ENCODE measurements at places on chromosomes 3 and 15.

- no peak for DNase-seq
Measured at GRCh38 chr3:18372786-18373405, 52.2 kb downstream of the SATB1 start.

DNA sequence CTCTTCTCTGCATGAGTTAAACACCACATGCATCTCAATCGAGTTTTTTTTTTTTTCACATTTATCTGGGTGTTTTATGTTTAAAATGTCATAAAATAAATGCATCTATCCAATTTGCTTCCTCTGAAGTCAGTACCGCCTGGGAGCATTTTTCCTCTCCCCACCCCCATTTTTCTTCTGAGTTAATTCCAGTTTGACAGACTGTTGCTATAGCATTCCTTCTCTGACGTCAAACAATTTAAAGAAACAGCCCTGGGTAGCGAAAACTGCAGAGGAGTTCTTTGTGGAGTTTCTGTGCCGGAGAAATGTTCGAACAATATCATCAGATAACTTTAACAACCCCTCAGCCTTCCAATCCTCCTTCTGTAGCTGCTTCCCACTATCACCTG lies 900 bp upstream of the GNB4 start:
- peak; percentile 81 for DNase-seq

DNA sequence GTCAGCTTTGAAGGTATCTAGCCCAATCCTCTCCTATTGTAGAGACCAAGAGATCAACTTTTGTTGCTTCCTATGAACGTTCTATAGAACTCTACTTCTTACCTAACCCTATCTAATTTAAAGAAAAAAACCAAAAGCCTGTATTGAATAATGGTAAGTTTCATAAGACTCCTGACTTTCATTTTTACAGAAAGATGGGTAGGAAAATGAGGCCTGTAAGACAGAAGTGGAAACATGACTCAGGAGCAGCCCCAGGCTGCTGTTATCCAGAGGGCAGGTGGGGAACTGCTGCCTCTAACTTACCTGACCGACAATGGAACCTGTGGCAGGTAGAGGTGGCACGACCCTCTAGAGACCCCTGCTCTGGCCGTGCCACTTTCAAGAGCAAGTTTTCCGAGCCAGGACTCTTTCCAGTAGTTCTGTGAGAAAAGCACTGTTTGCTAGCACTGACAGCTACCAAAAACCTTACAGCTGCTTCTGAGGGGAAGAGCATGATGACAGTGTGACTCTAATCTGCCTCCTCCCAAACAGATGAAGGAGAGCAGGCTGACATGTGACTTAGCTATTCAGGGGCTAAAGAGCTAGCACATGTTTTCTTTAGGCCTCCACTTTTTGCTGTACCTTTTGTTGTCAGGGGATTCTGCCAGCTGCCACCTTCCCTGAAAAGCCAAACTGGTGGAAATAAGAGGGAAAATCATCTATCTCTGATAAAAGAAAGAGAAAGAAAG lies 17.5 kb downstream of the POPDC2 start:
- peak; percentile 54 for DNase-seq

DNA sequence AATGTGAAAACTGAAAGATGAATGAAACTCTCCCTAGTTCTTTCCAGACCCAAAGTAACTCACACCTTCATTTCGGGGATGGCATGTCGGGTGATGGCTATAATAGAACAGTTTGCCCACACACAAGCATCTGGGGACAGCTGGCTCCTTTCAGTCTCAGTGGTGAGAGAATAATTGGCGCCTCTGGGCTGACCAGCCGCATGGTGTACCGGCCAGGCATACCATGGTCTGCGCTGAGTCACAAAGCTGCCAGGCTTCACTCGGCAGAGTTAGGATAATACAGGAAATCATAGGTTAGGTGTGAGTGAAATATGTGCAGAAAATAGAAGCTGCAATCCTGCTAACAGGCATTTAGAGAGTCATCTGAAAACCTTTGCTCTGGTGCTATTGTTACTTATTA lies 80.4 kb upstream of the IGF1R start:
- peak; percentile 54 for DNase-seq
